ENCODE measurements at places on chromosomes 6 and 20.

DNA sequence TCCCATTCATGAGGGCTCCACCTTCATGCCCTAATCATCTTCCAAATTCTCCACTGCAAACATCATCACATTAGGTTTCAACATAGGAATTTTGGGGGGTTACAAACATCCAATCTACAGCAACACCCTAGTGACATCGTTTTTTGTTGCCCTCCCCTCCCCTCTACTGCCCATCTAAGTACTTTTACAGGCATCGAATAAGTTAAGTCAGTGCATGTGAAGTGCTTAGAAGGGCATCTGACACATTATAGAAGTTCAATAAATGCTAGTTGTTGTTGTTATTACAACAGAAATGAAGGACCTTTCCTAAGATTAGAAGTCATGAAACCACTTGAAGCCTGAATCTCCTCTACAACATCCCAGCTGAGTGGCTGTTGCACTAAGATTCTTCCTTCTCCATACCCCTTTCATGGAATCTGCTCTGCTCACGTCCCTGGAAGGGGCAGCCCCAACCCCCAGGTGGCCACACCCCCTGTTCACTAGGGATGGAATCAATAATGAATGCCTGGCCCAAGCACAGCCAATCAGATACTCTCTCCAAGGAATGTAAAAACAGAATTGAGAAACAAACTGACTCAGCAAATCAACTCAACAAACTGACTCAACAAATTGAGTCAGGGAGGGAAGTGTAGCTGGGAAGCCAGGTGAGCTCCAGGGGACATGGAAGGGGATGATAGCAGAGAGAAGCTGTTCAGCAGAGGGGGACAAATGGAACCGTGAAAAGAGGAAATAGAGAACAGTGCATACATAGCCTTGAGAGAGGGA, 3.9 kb upstream of the LRP11 start:
- no peak for DNase-seq

DNA sequence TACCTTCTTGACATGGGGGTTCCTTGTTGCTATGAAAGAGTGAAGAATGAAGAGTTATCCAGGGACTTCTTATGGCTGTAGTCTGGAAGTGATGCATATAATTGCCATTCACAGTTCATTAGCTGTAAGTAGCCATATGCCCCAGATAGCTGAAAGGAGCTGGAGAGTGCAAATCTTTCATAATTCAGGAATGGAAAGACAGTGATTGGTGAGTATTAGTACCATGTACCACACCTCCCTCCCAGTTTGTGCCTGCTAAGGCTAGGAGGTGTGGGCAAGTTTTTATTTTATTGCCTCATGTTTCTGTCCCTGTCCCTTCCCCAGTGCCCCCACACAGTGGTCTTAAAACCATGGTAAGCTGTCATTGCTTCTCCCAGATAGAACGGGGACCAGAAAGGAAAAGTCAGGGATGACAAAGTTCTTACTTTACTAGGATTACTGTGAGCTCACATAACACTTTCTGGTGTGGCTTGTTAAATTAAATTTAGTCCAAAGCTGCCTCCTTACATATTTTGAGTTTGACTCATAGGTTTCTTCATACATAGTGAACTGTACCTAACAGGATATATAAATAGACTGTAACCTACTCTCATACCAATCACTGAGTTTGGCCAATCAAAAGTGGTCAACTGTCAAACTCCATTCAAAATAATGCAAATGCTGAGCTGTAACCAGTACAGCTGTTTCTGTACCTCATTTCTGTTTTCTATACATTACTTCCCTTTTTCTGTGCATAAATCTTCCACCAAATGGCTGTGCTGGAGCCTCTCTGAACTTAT, 119.4 kb downstream of the RFPL4B start:
- no peak for DNase-seq

- DNase-seq, result no peak
Observed at GRCh38 chr6:86961455-86962200, 24.3 kb downstream of the HTR1E start.

DNA sequence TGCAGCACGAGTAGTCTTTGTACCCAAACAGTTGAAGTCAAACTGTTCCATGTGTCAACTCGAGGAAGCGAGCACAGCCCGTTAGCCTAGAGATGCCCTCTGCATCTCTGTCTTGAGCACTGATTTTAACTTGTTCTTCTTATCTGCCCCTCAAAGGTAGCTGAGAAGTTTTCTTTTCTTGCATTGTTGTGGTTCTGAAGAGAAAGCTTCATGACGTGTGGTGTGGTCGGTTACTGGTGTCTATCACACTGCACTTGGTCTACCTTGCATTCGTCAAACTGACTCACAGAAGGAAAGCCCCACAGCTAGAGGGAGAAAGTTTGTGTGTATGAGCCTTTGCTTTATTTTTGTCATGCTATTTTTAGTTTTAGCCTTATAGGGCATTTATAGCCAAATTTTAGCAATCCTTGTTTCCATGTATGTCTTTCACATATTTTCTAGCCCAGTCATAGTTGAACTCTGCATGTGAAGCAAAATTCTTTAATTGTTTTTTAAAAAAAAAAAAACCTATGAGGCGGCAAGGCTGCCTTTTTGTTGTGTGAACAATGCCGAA, 115.1 kb downstream of the JAG1 start:
- peak; percentile 38 for DNase-seq

DNA sequence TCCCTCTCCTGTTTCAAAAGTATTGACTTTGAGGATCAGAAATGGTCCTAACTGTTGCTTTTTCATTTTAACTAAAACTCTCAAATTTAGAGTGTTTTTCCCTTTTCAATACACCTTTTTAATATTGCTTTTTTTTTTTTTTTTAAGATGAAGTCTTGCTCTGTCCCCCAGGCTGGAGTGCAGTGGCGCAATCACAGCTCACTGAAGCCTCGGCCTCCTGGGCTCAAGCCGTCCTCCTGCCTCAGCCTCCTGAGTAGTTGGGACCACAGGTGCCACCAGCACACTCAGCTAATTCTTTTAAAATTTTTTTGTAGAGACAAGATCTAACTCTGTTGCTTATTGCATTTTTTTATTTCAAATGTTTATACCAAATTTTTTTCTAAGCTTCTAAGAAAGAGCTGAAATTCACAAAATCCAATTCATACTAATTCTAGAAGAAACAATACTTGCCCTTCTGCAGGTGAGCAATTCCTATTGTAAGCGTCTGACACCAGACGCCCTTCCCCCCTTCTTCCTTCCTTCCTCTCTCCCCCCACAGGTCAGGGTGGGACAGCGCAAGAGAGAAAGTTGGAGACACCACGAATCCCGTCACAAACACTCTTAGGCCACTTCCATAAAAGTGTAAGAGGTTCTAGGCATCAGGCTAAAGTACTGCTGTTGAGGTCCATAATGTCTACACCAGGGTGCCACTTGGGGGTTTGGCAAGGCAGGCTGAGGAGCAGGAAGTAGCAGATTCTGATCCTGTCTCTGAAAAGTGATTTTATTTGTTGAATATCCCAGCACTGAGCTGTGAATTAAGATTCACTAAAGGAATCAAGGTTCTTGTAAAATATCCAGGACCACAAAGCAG, 12.8 kb downstream of the DLL1 start:
- DNase-seq, result no peak

DNA sequence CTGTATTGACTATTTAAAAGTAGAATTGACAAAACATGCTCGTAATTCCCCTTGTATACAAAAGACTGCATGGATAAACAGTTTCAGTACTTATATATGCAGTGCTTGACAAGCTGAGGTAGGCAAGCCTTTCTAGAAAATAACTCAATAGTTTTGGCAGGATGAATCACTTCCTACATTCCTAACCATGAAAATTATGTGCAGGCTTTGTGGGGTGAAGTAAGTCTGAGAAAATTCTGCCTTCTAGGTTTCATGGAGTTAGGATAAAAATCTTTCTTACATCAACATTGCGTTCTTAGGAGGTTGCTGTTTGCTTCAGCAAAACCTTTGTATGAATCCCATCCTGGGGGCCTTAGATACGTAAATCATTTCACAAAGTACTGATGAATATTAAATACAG, 801.4 kb upstream of the EYS start:
- no peak for DNase-seq
